ENCODE measurements at places on chromosomes 6 and 20.
A peak's percentile ranks its signal among the peaks of the same experiment; 100 is the strongest.

GRCh38 chr6:100144991-100145390 lies 151.0 kb upstream of the MCHR2 start:
- no peak for DNase-seq

DNA sequence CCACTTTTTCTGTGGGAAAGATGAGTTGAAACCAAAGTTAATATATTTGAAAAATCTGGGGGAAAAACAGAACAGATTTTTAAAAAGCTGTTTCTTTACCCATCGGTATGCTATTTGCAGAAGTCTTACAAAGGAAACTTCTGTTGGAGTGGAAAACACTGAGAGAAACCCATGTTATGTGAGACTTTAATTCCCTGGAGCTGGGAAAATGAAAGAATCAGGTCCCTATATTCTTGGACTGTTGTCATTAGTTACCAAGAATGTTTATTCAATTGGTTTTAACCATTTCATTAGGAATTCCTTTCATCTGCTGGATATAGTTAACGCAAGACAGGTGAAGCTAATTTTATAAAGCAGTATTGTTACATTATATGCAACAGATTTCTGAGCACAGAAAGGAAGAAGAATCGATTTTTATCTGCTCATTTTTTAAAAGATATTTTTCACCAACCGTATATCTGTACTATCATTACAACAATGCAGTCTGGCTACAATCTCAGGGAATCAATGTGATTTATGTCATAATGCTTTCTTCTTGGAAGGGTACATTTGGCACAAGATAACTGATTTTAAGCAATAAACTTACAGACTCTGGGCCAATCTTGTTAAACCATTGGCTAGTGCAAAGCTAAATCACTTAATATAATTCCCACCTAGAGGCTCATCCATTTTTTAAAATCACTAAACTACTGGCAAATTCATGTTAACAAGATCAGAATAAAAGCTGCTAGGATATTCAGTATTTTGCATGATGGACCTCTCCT lies 170.0 kb downstream of the MOXD1 start:
- DNase-seq = no peak

GRCh38 chr20:16710781-16711180 lies 19.0 kb upstream of the SNRPB2 start:
- DNase-seq = no peak

DNA sequence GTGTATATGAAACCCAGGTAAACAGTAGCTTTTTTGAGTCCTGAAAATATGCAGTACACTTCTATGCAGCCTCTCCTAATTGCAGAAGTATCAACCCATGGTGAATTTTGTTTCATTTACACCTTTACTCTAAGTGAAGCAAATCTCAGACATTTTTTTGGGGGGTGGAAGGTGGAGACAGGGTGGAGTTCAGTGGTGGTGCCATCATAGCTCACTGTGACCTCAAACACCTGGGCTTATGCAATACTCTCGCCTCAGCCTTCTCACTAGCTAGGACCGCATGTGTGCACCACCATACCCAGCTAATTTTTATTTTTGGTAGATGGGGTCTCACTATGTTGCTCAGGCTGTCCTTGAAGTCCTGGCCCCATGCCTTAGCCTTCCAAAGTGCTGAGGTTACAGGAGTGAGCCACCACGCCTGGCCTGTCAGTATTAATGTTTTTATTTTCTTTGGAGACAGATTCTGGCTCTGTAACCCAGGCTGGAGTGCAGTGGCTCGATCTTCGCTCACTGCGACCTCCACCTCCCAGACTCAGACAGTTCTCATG lies 80.3 kb downstream of the JARID2 start:
- no peak for DNase-seq

GRCh38 chr6:4134841-4135664 lies at the start of gene ECI2:
Gene ECI2, minus strand, starts transcription at chr6:4135575. Its CDS starts 15 bp downstream, at chr6:4135560.
- DNase-seq = peak; percentile 29

GRCh38 chr20:6663751-6664388 lies 103.6 kb upstream of the BMP2 start:
- DNase-seq = no peak

DNA sequence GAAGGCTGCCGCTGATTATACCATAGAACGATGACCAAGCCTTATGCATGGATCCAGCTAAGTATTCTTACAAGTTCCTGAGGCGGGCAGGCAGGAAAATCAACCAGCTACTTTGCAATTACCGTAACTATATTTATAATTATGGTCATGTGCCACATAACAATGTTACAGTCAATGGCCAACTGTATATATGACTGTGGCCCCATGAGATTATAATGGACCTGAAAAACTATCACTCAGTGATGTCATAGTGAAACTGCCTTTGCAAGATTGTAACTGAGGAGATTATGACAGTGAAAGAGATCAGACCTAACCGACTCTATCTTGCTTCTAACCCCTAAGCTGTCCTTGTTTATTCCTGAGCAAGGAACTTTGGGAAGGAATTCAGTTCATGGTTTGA lies 33.1 kb upstream of the FAM135A start:
- DNase-seq = no peak

DNA sequence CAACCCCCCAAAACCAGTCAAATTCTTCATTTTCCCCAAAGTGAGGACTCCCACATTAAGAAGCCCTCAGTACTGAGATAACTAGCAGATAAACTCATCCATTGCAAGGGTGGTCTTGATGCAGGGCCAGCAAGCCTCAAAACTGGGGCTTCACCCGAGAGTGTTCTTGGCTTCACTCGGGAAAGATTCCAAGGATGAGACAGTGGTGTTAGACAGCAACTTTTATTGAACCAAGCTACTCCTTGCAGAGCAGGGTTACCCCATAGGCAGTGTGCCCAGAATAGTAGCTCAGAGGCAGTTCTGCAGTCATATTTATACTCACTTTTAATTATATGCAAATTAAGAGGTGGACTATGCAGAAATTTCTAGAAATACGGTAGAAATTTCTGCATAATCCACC lies 15.8 kb upstream of the HLA-DQA1 start:
- DNase-seq = no peak

- DNase-seq = no peak
Observed at GRCh38 chr20:62266340-62266739, 28.0 kb downstream of the OSBPL2 start.

All from activated T-helper 9 cell treated with anti-CD3 and anti-CD28 coated beads, Interleukin-2, amount 50 U/mL, for 16 hours (primary cell).